Activated T-cell treated with anti-CD3 and anti-CD28 coated beads for 1 hour (primary cell): ENCODE measurements at places on chromosomes 6 and 20.

DNA sequence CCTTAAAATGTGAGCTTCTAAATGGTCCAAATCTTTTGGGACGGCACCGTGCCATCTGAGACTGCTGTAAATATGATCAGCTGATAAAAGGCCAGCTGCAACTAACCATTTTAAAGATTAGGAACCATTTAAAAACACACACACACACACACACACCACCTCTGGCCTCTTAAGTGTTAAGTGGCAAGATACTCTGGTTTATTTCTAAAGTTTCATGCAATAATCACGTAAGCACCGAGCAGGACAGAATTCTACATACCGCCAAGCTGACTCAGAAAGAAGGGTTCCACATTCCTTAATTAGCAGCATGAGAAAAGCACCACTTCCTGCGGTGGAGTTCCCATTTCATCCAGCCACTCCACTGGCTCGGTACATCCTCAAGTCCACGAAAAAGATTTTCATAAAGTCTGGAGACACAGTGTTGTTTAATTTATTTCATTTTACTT is 17.8 kb upstream of the ZNF217 start:
- DNase-seq = no peak

GRCh38 chr6:82686719-82687118 is 323.1 kb downstream of the TPBG start:
- no peak for DNase-seq

DNA sequence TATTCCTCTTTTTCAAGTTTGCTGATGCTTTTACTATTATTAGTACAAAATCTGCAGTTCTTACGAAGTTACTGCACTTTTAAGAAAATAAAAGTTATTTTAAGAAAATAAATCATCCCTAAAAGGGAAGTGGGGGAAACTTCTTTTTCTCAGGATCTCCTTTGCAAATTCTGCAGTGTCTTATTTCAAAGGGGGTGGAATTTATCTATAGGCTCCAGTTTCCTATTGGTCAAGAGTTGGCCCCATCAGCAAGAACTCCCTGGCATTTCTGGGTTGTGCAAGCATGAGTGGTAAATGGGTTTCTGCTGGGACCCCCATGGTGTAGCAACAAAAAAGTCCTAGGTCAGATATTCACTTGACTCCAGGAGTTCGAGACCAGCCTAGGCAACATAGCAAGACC is 136.3 kb upstream of the PRDM1 start:
- DNase-seq = no peak

- no peak for DNase-seq
These were observed 72.2 kb downstream of the UST start for GRCh38 chr6:148818939-148819575.

GRCh38 chr6:53031281-53031680 is 33.9 kb upstream of the FBXO9 start:
- DNase-seq = no peak
